Natural killer cell treated with Interleukin-12 subunit alpha and Interleukin-12 subunit beta and Interleukin-15 and Interleukin-18, amount 100 ng/mL, for 72 hours (primary cell): ENCODE measurements at places on chromosomes 7 and 10. TPM values are rescaled to one million over a fixed set of nuclear protein-coding genes. Genes with fewer than 3 reads are reported as not detected.

GRCh38 chr10:11227103-11227502 is 209.4 kb downstream of the CELF2 start:
- peaks cover 87% of the 10 kb centered on the region for H3K4me1 ChIP-seq
- no peak for DNase-seq
- H3K36me3 ChIP-seq: peaks cover 44% of the 10 kb centered on the region
- no peak overlapping the region for H3K27ac ChIP-seq

- no peaks in the 10 kb centered on the region for H3K4me1 ChIP-seq
- no peak overlapping the region for H3K4me3 ChIP-seq
- H3K27me3 ChIP-seq: peaks cover 35% of the 10 kb centered on the region
- no peak overlapping the region for H3K27ac ChIP-seq
- no peak for DNase-seq
Measured at GRCh38 chr7:50112250-50112649, 19.2 kb upstream of the ZPBP start.

- DNase-seq: no peak
- H3K4me3 ChIP-seq: no peak overlapping the region
- H3K27ac ChIP-seq: no peak overlapping the region
- no peaks in the 10 kb centered on the region for H3K27me3 ChIP-seq
- peaks cover 9% of the 10 kb centered on the region for H3K36me3 ChIP-seq
- peaks cover 8% of the 10 kb centered on the region for H3K4me1 ChIP-seq
Measured at GRCh38 chr10:5450605-5451384, 38.4 kb downstream of the NET1 start.

- no peak for DNase-seq
- peaks cover 15% of the 10 kb centered on the region for H3K27me3 ChIP-seq
- H3K4me3 ChIP-seq: no peak overlapping the region
Measured at GRCh38 chr7:96059075-96059474, 262.8 kb downstream of the SLC25A13 start.

CPA5 gene
- not detected for total RNA-seq

PIP gene
- total RNA-seq: not detected
